AG10803 (cell line): ENCODE measurements at places on chromosomes 2 and 18.

DNA sequence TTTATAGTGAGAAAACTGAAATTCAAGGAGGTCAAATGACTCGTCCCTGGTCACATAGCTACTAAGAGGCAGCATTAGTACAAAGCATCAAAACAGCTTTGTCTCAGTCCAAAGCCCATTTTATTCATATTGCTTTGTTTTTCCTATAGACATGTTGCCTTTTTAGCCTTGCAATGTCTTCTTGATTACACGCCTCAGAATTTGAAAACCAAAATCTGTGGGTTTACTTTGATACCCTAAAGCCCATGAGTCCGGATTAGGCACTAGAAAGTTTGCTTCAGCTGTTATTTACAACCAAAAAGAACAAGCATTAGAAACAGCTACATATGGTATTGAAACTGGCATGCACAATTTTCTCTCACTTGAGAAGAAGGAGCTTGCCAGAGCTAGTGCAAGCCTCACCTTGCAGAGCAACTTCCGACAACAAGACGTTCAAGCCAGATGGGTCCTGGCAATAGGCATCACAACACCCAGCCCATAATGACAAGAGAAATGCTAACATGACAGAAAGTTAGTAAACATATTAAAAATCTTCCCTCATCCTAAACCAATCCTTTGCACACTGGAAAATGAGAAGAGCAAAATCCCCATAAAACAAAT lies 276.8 kb downstream of the RIT2 start:
- DNase-seq = no peak

DNA sequence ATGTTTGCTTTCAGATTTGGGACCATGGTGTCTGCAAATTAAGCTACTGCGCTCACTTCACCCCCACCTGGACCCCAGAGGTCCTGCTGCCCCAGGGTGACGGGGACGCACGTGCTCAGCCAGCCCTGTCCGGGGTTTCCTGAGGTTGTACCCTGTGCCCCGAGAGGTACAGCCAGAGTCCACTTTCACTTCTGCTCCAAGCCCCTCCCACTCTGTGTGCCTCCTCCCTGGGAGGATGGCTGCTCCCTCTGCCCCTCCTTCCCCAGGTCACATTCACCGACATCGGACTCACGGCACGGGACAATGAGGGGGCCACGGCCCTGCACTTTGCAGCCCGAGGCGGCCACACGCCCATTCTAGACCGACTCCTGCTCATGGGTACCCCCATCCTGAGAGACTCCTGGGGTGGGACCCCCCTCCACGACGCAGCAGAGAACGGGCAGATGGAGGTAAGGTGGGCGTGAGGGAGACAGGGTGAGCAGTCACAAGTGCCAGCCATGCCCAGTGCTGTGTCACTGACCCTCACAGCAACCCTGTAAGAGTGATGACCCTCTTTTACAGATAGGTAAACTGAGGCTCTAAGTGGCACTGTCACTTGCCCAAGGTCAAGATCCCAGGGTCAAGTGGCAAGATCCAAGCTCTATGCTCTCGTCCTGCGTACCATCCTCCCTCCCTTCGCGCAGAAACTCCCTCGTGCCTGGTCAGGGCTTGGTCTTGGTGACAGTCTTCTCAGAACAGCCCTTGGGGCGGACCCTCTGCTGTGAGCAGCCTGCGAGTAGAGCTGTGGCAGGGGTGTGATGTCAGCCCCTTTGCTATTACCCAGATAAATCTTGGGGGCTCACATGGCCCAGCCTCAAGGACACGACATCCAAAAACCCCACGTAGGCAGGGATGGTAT lies 7.6 kb downstream of the ESPNL start:
- DNase-seq = no peak

- DNase-seq = peak; percentile 11
Measured at GRCh38 chr18:52160636-52161035, 179.4 kb upstream of the DCC start.

DNA sequence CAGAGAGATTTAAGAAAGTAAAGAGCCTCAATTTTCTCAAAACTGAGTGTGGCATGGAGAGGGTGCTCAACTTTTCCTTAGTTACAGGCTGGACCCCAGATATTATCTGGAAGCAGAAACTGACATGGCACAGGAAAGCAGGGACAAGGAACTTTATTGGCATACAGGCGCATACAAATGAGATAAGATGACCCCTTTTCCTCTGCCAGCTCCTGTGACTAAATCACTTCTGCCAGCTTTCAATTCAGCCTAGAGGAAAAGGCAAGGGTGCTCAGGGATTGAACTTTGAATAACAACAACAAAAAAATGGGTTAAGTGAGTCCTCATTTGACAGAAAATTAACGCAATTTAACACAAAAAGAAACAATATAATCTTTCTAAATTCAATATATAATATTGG lies 262.9 kb downstream of the CD226 start:
- DNase-seq = no peak

- DNase-seq = no peak
Measured at GRCh38 chr18:74148543-74149070, 284 bp downstream of the TIMM21 start.

DNA sequence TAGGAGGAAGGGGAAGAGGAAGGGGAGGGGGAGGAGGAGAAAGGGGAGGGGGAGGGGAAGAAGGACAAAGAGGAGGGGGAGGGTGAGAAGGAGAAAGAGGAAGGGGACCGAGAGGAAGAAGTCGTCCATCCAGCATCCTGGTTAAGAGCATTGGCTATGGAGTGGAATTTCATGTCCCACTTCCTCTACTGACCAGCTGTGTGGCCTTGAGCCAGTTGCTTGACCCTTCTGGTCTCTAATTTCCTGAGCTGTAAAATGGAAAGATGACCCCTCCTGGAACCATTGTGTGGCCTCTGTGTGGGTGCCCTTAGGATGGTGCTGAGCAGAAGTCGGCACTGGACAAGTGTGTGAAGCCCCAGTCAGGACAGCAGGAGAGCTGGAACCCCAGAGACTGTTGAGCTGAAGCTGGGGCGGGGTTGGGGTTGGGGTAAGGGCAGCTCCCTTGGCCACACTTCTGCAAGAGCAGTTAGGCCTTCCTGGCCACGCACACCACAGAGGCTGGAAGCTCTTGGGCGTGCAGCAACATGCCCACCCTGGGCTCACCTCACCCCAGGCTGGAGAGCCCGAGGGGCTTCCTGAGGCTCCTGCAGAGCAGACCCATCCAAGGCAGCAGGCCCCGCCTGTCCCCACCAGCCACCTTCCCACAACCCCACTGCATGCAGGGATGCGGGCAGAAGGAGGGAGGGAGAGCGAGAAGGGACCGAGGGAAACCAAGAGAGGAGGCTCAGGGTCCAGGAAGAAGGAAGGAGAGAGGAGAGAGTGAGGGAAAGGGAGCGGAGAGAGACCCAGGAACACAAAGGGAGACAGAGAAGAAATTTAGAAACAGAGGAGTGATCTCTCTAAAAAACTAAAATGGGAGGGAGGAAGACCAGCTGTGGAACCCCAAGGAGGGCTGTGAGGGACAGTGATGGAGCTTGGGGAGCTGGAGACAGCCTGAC lies 16.2 kb downstream of the ADRA2B start:
- no peak for DNase-seq

DNA sequence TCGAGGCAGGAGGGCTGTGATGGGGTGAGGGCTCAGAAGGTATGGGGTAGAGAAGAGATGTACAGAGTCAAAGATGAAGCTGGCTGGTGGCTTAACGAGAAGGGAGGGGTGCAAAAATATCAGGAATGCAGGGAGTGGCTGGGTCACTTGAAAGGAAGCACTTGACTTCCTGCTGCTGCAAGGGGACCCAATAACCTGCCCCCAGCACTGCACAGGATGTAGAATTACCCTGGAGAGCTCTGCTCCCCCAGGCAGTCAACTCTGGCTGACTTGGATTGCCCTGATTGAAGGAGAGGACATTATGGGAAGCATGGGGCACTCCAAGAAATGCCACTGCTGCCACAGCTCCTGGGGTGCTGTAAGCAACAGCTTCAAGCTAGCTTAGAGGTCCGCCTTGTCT lies 41.8 kb downstream of the CFAP221 start:
- no peak for DNase-seq

- no peak for DNase-seq
Measured at GRCh38 chr18:32576296-32576916, 105.7 kb upstream of the GAREM1 start.

- no peak for DNase-seq
Measured at GRCh38 chr2:143401861-143402260, 272.6 kb downstream of the ARHGAP15 start.

GRCh38 chr2:9336576-9337314 lies 86.6 kb downstream of the ITGB1BP1 start:
- DNase-seq = peak; percentile 60

- no peak for DNase-seq
Measured at GRCh38 chr2:163701399-163702195, 34.2 kb downstream of the FIGN start.

GRCh38 chr2:226445216-226445861 lies 354.3 kb downstream of the IRS1 start:
- DNase-seq = no peak

DNA sequence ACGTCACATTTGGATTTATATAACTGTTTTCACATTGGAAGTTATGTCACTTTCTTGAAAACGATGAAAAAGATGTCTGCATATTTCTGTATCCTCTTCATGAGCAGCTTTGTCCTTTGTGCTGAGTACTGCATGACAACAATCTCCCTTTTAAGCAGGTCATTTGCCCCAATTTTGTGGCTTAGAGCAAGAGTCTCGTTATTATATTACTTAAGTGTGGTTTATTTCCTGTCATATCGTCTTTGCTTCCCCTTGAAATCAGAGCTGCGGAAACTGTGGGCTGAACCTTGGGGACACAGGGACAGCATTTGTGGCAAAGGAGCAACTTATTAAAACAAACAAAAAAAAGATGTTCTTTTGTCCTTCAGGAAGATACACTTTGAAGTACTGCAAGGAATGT lies 254.0 kb upstream of the DSEL start:
- no peak for DNase-seq

DNA sequence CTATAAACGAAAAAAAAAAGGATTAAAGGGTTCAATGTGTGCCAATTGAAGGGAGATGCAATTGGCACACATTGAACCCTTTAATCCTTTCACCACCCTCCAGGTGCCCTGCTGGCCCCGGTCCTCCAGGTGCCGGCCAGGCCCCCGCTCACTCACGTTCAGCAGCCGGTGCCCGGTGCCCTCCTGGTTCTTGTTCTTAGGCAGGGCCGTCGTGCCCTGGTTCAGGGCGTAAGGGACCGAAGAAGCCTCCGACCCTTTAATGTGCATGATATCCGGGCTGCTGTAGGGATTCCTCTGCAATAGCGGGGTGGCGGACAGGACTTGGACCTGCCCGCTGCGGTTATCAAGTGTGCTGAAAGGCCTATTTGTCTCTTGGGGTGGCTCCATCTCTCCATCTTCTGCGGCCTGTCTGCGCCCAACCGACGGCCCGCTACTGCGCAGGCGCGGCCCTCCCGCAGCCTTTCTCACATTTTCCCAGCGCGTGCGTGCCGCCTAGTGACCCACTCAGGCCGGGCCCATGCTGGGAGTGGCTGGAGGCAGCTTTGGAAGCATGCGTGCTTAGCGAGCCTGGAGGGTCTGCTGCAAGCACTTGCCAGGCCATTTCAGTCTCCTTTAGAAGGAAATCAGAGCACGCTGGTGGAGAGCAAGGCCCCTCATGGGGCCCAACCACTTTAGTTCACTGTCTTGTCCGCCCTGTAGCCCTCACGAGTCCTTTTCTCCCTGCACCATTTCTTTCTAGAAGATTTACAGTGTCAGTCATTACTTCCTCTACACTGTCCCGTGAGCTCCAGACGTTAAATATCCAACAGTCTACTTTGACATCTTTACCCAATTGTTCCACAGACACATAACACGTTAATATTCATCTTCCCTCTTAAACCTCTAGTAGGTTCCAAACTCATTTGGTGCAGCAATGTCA lies 24.3 kb downstream of the TMEM237 start:
- peak; percentile 71 for DNase-seq
